ENCODE measurements at places on chromosomes 11 and 22.

GRCh38 chr22:46858181-46858771 is 95.8 kb downstream of the TBC1D22A start:
- DNase-seq, result no peak

DNA sequence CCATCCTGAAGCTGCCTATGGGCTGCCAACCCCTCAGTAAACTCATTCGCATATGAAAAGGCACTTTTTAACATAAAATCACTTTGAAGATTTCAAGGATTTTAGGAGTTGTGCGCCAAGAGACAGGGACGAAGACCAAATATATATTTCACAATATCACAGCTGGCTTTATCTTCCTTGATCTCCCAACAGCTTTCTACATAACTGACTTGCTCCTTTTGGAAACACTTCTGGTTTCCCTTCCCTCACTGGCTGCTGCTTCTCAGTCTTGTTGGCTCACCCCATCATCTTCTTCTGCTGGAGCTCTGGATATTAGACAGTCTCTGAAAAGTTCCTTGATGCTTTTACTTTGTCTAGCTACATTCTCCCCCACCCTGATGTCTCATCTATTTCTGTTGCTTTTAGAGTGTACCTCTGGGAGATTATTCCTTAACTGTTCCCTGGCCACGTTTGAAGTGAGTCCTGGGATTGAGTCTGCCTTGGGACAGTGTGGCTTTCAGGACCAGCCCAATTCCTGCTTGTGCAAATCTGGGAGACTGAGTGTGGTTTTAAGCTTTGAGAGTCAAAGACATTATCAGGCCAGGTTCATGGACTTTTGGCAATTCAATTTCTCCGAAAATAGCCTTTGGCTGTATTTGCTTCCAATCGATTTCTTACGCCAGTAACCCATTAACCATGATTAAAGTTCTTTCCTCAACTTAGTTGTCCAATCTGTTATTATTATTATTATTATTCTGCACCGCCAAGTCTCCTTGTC is 30.9 kb upstream of the NNMT start:
- no peak for DNase-seq

DNA sequence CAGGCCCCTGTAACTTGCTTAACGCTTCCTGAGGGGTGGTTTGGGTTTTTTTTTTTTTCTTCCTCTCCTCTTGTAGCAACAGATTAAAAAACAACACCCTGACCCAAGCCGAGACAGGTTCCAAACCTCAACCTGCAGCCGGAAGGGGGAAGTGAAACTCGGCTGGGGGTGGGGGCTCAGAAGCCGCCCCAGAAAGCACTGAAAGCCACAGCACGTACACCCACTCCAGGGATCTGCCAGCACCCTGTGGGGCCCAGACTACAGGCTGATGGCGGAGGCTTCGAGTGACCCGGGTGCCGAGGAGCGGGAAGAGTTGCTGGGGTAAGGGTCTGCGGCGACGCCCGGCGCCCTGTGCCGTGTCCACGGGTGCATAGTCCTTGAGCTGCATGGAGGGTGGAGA is at the start of gene LSP1:
TSS of gene LSP1 (plus strand) at position 208 of the 400 bp plus-strand sequence. CDS start at position 269, 61 bp downstream.
- peak; percentile 79 for DNase-seq

- DNase-seq, result no peak
Measured at GRCh38 chr22:49979587-49980264, 19.2 kb downstream of the PIM3 start.

GRCh38 chr22:27995801-27996528 is 76.9 kb upstream of the PITPNB start:
- no peak for DNase-seq

GRCh38 chr11:111741751-111742150 is 24.4 kb downstream of the PPP2R1B start:
- no peak for DNase-seq

DNA sequence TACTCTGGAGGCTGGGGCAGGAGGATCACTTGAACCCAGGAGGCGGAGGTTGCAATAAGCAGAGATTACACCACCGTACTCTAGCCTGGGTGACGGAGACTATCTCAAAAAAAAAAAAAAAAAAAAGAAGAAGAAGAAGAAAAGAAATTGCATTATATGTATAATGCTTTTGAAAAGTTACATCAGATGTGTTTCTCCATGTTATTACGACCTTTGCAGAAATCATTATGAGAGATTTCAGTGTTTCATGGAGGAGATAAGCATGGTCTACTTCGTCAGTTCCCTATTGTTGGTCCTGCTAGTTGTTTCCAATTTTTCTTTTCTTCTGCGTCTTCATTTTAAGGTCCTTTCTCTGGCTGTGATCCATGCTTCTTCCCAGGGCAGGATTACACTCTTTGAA is 3.0 kb downstream of the MIAT start:
- no peak for DNase-seq

DNA sequence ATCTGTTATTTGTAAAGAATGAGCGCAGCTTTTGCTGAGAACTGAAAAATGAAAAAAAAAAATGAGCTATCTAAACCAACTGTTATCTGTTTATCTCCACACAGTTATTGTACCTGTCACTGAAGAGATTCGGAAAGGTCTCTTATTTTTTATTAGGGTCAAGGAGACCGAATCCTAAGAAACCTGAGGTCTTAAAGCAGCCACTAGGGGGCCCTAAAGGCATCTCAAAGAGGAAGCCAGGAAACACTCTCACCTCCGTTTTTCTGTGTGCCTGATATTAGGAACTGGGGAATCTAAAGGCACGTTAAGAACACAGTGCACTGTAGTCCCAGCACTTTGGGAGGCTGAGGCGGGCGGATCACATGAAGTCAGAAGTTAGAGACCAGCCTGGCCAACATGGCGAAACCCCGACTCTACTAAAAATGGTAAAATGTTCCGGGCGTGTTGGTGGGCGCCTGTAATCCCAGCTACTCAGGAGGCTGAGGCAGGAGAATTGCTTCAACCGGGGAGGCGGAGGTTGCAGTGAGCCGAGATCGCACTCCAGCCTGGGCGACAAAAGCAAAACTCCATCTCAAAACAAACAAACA is 3.5 kb upstream of the LARGE1 start:
- DNase-seq, result no peak

- no peak for DNase-seq
Measured at GRCh38 chr11:19995145-19995544, 165.1 kb downstream of the DBX1 start.

DNA sequence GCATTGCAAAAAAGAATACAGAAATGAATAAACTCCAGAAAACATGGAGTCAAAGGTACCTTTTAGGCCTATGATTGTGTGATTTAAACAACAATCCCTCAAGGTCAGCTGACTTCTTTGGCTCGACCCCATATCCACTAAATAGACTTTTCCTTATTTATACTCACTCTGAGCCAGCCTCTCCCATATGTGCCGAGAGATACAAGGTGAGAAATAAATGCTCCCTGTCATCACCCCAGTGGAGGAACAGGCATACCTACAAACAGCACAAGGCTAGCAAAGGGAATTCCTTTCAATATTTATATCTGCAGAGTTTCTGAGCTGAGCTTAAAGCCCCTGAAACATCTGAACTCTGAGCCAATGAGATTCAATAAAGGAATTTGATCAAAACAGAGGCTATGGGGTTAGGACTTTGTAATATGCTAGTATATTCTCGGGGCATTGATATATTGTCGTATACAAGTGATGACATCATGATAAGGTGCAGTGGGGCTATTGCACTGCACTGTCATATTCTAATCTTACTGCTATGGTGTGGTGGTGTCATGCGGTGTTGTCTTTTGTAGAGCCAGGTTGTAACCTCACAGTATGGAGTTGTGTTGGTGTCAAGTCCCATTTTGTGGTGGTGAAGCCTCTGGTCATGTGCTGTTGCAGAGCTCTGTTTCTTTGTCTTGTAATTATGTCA is 56.0 kb upstream of the GALNT18 start:
- DNase-seq, result no peak

DNA sequence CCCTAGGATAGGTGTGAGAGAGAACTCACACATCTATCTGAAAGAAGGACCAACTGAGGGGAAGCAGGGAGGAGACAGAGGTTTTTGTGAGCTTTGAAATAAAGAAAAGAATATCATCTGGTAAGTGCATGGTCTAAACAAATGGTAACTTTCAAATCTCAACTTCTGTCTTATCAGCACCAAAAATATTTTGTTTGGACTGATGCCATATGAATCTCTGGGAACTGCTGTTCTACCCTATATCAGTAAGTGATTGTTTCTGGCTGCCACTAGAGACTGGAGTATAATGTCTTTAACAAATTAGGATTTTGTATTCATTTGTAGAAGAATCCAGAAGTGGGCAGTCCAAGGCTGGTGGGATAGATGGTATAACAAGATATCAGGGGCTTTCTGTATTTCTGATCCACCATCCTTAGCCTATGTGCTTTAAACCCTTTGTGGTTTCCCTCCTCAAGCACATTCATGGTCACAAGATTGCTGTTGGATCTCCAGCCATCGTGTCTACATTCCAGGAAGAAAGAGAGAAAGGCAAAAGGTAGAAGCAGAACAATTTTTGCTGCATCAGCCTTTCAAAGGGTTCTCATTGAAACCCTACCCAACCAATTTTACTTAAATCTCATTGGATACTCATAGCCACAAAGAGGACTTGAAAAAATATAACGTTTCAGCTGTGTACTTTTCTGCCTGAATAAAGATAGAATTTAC is 4.7 kb downstream of the HEPHL1 start:
- DNase-seq, result no peak

DNA sequence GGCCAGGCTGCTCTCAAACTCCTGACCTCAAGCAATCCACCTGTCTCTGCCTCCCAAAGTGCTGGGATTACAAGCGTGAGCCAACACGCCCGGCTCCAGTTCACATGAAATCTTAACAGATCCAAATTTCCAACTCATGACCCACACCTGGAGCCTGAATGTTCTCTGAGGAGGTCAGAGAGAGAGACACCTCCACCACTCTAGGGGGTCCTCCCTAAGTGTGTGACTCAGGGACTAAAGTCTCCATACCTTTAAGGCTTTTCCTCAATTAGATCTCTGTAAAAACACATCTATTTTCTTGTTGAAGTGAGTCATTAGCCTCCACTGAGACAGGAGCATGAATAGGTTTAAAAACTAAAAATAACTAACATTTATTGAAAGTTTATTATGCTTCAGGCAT is 376.4 kb downstream of the CADM1 start:
- no peak for DNase-seq

- DNase-seq, result no peak
Measured at GRCh38 chr11:15557457-15558230, 442.9 kb downstream of the INSC start.

GRCh38 chr22:45107671-45108070 is 56.1 kb upstream of the NUP50 start:
- DNase-seq, result no peak

GRCh38 chr11:21612326-21612725 is 580.6 kb upstream of the ANO5 start:
- DNase-seq, result no peak

GRCh38 chr22:36463783-36464184 is 17.7 kb downstream of the TXN2 start:
- no peak for DNase-seq

DNA sequence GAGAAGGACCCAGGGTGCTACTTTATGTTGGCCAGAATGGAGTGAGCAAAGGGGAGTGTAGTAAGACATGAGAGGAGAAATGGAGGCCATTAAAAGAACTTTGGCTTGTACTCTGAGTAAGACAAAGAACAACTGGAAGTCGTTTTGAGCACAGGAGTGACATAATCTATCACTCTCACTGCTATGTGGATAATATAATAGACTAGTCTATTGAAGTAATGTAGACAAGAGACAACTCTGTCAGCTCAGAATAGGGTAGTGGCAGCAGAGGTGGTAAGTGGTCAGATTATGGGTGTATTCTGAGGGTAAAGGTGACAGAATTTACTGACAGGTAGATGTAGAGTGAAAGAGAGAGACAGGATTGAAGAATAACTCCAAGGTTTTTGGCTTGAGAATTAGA is 8.2 kb downstream of the KIF18A start:
- DNase-seq, result no peak

GRCh38 chr11:63869171-63869591 is 30.3 kb downstream of the MARK2 start:
- DNase-seq, result no peak

GRCh38 chr11:43574949-43575912 is 105.3 kb upstream of the HSD17B12 start:
- DNase-seq, result peak; percentile 15

DNA sequence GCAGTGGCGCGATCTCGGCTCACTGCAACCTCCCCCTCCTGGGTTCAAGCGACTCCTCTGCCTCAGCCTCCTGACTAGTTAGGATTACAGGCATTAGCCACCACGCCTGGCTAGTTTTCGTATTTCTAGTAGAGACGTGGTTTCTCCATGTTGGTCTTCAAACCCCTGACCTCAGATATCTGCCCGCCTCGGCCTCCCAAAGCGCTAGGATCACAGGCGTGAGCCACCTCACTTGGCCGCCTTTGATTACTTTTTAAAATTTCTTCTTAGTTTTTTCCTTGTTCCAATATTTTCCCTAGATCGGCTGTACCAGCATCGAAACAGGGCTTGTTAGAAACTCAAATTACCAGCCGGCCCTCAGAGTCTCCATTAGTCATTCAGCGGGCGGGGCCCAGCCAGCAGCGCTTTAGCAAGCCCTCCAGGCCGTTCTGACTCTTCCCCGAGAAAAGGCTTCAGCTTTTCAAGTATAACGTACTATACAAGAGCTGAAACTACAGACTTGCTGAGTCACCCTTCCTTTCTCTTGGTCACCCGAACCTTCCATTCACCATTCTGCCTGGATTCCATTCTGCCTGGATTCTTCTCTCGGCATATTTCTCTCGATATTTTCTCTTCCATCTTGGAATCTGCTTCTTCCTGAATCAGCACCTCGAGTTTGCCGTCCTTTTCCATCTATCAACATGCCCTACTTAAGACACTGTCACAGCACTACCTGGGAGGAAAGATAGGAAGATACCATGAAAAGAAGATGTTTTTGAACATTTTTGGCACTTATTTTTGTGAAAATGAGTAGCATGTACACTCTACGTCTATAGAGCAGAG is 6.7 kb upstream of the CAPRIN1 start:
- DNase-seq, result no peak

- DNase-seq, result peak; percentile 84
Measured at GRCh38 chr22:46006379-46007002, 29.5 kb upstream of the WNT7B start.

- no peak for DNase-seq
Measured at GRCh38 chr22:30704978-30705377, 10.3 kb downstream of the OSBP2 start.

- DNase-seq, result no peak
Measured at GRCh38 chr22:44623771-44624510, 78.1 kb upstream of the PRR5 start.

DNA sequence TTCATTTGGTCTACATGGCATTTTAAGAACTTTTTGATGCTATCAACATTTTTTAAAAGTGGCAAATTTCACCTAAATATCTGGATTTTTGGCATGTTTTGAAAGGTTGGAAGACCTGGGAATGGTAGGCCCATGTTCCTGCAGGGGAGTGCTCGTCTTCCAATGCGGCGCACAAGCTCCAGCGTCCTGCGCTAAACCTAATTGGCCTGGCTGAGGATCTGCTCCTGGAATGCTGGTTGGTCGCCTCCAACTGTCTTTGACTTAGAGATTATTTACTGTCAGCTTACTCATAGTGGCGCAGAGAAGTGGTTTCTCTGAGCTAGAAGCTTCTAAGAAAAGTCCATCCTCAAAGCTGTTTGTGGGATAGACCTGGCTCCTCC is 626 bp upstream of the LIMK2 start:
- DNase-seq, result no peak
